Endothelial cell of coronary artery (primary cell): ENCODE measurements at places on chromosomes 12 and 14. TPM values are rescaled to one million over a fixed set of nuclear protein-coding genes. Genes with fewer than 3 reads are reported as not detected.

PPFIA2 gene
- total RNA-seq = not detected in 2 replicates

SLCO1B3 gene
- not detected in 2 replicates for total RNA-seq

RPL10L gene
- not detected in 2 replicates for total RNA-seq

SMOC1 gene
- total RNA-seq = under 0.01 and 0.09 TPM in 2 replicates

DCN gene
- total RNA-seq = 0.36 and 21.3 TPM in 2 replicates

ANKS1B gene
- 0.09 TPM in 1 of 2 replicates, not detected in the other for total RNA-seq

JDP2 gene
- total RNA-seq = 2.0 and 26.5 TPM in 2 replicates

RNF212B gene
- total RNA-seq = not detected in 2 replicates

CAPZA3 gene
- total RNA-seq = not detected in 2 replicates

IGFBP6 gene
- total RNA-seq = 16.0 and 109 TPM in 2 replicates

CLEC2D gene
- 0.99 and 1.1 TPM in 2 replicates for total RNA-seq

ARHGDIB gene
- 193 and 252 TPM in 2 replicates for total RNA-seq

ISM2 gene
- under 0.01 and 0.09 TPM in 2 replicates for total RNA-seq

DENR gene
- 34.2 and 41.2 TPM in 2 replicates for total RNA-seq

FOS gene
- total RNA-seq = 2.2 and 3.8 TPM in 2 replicates

OTOGL gene
- total RNA-seq = 1.4 and 1.9 TPM in 2 replicates

NGB gene
- total RNA-seq = not detected in 2 replicates

GYS2 gene
- not detected in 2 replicates for total RNA-seq

KRT6C gene
- total RNA-seq = not detected in 2 replicates

PRB2 gene
- total RNA-seq = not detected in 2 replicates

UNC79 gene
- total RNA-seq = under 0.01 TPM in 2 replicates

RNASE2 gene
- not detected in 2 replicates for total RNA-seq
